Esophagus muscularis mucosa (tissue), 4 donors: ENCODE measurements at places on chromosomes 1 and 21.

- no peak for DNase-seq
Measured at GRCh38 chr1:4058122-4058521, 158.1 kb upstream of the C1orf174 start.

DNA sequence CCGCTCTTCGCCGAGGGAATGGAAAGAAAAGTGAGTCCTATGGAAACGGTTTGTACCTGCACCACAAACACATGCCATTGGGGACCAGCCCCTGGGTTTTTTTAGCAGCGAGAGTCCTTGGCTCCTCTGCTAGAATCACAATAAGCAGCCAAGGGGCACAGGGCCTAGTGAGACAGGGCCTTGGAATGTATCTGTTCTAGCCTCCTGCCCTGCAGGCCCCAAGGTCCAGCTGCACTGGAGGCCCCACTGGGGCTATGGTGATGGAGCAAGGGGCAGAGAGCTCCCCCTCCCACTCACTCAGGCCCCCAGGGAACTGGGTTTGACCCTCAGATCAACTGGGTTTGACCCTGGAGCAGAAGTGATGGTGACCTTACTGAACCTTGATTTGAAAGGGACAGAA is 14.4 kb downstream of the SHISA4 start:
- no peak for DNase-seq

- no peak for DNase-seq
Measured at GRCh38 chr1:205972491-205973168, 29.4 kb upstream of the SLC26A9 start.

GRCh38 chr1:99963041-99963795 is 6.6 kb upstream of the SLC35A3 start:
- no peak for DNase-seq

DNA sequence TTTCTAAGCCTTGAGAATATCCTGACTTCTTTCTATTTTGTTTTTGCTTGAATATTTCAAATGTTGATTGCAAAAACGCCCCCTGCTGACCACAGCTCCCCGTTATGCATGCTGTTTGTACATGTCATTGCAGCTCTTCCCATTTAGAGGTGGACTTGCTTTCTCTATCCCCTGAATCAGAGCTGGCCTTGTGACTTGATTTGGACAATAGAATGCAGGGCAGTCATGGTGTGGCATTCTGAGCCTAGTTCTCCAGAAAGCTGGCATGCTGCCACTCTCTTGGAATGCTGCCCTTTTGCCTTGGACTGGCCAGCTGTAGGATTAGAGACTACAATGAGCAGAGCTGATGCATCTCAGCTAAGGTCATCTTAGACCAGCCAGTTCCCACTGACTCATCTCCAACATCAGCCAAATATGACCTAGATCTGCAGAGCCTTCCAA is 1561.5 kb downstream of the MRPL39 start:
- no peak for DNase-seq

- no peak for DNase-seq
Measured at GRCh38 chr1:96710708-96711477, 10.7 kb upstream of the PTBP2 start.

DNA sequence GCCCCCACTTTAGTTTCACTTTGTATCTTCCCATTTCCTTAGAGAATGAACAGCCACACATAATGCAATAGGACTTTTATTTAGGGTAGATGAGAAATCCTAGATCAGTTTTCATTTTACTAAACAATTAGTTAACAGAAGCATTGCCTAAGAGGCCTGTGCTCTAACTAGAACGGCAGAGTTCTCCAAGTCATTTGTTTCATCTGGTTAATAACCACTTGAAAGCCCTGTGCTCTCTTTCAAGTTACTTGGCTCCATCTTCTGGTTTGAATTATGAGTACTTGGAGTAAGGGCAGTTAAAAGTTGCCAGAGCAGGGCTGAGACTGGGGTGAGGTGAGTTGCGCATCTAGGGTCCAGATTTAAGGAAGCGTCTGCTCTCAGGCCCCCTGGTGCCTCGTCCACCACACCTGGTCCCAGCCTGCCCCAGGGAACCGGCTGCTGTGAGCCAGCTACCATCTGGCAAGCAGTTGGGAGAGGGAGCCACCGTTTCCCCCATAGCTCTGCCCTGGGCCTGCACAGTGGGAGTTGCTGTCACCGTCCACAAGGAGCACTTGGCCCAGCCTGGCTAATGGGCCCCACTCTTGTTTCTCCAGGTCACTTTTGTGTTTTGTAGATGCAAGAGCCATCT is 18.1 kb upstream of the SLC44A3 start:
- peak; percentile 87 for DNase-seq

- no peak for DNase-seq
Measured at GRCh38 chr1:31753707-31754349, 10.3 kb downstream of the ADGRB2 start.

DNA sequence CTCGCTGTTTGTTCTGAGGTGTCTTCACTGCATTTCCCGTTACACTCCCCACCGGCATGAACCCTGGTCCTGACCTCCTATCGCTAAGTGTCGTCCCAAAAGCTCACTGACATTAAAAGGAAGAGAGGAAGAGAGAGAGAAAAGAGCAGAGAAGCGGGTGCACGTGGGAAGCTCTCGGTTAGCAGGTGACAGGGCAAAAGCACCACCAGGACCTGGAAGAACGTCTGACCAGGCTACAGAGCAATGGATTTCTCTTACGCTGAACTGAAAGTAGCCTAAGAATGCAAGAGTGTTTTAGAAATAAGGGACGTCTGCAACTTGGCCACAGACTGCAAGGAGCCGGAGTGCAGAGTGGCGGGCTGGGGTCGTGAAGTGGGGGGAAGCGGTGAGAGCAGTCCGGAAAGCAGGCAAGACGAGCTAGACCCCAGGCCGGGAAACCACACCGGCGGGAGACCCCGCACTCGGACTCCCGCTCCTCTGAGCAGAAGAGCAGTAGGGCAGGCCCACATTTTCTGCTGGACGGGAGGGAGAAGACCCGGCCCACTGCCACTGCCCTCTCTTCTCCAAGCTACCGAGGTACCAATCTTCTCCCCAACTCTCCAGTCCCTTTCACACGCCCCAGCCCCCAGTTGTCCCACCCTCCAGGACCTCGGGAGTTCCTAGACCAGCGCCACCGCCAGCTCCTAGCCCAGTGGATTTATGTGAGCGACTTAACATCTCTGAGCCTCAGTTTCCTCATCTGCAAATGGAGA is 8.3 kb upstream of the MPZL1 start:
- no peak for DNase-seq

DNA sequence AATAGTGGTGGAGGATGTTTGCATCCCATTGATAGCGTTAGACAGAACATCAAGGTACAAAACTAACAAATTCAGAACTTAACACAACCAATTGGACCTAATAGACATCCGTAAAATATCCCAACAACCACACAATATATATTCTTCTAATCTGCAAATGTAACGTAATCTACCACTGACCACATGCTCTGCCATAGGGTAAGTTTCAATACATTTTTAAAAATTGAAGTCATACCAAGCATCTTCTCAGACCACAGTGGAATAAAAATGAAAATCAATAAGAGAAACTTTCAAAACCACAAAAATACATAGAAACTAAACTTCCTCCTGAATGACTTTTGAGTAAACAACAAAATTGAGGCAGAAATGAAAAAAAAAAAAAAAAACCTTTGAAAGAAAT is 1087.5 kb downstream of the KCNT2 start:
- DNase-seq = no peak

GRCh38 chr21:44065428-44065827 is 41.8 kb upstream of the PWP2 start:
- no peak for DNase-seq

DNA sequence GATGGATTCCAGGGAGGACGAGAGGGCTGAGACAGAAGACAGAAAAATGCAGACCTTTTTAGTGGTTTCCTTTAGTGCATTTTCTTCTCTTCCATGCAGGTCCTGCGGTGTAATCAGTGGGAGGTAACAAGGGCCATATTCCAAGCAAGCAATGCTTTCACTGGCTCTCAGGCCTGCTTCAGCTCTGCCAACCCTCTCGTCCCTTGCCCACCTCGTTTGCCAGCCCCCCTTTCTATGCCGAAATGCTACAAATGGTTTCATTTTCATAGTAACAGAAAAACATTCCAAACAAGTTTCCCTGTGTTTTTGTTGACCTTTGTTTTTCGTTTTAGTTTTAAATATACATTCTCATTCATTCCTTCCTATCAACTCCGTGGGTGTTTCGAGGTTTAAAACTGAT is 443.1 kb downstream of the TTLL7 start:
- DNase-seq = no peak

DNA sequence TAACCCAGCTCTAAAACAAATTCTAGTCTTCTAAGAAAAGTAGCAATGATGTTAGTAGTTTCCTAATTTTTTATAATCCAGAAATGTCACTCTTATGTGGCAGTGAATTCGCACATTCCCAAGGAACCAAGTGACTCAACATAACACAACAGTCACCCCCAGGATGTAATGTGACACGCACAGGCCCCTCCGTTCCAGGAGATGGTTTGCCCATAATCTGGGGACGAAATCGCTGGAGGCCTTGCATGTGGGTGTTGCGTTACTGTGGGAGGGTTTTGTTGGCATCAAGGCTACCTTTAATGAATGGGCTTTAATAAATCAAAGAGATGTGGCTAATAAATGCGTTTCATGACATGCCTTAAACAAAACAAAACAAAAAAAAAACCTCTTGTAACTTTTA is 50.9 kb downstream of the EVA1C start:
- no peak for DNase-seq

GRCh38 chr21:24118738-24119459 is 1488.4 kb downstream of the MRPL39 start:
- DNase-seq = no peak
